ENCODE measurements at places on chromosomes 13 and 19.

DNA sequence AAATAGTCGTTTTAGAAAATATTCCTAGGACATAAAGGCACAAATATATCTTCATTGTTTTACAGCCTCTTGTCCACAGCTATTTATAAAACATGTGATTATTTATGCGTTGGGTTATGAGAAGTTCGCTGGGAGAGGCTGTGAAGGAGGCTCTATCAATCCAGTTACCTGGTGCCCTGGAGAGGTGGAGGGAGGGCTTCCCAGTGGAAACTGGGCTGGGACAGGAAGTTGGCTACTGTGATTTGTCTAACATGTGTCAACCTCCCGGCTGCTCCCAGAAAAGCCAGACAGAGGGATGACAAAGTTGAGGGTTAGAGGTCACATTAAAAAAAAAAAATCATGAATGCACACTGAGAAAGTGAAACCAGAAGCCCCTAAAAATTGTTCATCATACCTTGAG, 346.5 kb downstream of the ZNF536 start:
- no peak for DNase-seq

DNA sequence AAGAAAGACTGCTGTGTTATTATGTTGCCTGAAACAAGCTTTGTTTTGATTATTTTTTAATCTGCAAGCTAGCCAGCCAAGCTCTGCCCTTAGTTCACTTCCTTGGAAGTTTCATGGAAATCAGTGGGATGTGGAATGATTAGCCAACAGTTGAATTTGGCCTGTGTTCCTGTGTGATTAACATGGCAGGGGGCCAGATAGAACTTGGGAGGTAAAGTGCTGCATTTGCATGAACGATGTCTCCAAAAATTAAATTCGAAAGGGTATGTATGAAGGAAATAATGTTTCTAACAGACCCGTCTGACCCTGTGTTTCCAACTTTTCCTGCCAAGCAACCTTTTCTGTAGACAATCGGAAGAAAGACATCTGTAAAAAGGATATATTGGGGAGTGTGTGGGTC, 32.2 kb downstream of the UFM1 start:
- DNase-seq = no peak

DNA sequence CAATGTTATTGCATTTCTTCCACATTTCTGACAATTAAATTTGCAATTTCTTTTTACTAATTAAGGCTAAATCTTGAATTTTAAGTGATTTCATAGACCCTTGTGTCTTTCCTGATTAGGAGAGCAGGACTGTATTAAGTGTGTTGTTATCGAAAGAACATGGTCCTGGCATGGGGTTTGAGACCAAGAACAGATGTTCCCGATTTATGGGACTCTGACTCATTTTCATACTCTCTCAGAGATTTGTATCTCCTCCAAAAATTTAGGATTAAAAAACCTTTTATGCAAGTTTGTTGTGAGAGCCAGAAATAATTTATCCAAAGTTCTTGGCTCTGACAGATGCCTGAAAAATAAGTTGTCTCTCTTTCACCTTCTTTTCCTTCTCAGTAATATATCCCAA, 589.3 kb upstream of the ARGLU1 start:
- DNase-seq = no peak

GRCh38 chr19:42427313-42427712, at the start of gene LIPE:
Gene LIPE (minus strand): TSS chr19:42427388. CDS start chr19:42427149, 239 bp downstream.
- DNase-seq = no peak

- DNase-seq = no peak
Measured at GRCh38 chr19:6086068-6086788, 24.1 kb downstream of the RFX2 start.

GRCh38 chr19:36771261-36772231, 1.1 kb downstream of the ZNF850 start:
- DNase-seq = no peak

- DNase-seq = no peak
Measured at GRCh38 chr13:46207828-46208227, 3.9 kb upstream of the LRRC63 start.

- no peak for DNase-seq
Measured at GRCh38 chr13:113794764-113795173, 35.7 kb downstream of the TMEM255B start.

DNA sequence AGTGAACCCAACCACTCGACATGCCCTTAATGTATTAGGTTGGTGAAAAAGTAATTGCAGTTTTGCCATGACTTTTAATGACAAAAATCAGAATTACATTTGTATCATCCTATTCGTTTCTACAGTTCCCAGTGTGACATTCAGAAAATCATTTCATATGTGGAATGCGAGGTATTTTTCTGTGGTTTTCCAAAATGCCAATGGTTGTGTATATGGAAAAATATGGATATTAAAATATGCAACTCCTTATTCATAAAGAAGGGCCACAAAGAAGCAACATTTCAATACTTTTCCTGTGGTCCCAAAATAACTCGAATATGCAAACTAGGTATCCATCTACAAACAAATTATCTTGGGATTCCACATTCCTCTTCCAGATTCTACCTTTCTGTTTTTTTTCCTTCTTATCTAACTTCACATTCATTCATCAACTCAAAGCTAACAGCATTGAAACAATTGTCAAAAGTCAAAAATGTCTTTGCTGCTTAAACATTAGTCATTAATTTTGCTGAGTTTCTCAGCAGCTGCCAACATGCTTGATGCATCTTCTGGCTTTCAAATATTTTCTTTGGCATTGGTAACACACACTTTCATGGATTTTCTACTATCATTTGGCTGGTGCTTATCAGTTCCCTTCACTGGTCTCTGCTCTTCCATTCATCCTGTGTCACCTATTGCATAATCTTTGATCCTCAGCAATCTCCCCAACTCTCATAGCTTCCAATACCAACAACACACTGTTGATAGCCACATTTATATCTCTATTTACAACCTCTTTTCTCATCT, 1445.4 kb downstream of the EFNB2 start:
- DNase-seq = no peak

DNA sequence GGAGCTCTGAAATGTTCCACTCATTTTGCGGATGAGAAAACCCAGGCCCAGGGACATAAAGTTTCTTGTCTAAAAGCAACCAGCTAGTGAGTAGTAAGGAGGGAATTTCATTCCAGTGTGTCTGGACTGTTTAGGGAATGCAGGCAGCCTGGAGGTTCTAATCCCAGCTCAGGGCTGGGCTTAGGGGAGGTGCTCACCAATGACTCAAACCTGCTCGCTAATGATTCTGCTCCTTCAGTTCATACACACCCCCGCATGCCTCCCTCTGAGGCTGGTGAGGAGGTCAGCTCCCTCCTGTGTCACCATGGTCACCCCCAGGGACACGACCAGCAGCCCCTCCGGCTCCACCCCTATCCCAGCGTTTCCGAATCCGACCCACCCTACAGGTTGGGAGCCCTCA, 34.6 kb downstream of the CYP4F2 start:
- DNase-seq = no peak

GRCh38 chr13:80276371-80277289, 64.3 kb downstream of the SPRY2 start:
- no peak for DNase-seq

Measured in activated CD4-positive, alpha-beta T cell treated with anti-CD3 and anti-CD28 coated beads, Interleukin-2, amount 50 U/mL, for 24 hours (primary cell).